ENCODE measurements at places on chromosomes 12 and 14. TPM values are rescaled to one million over a fixed set of nuclear protein-coding genes. Genes with fewer than 3 reads are reported as not detected.

Gene KRT2
- total RNA-seq, result not detected

Gene GCH1
- 15.2 TPM for total RNA-seq

Gene MIPOL1
- total RNA-seq, result 29.7 TPM

Gene CPM
- 2.7 TPM for total RNA-seq

Gene TRIP11
- 28.9 TPM for total RNA-seq

Gene EPYC
- not detected for total RNA-seq

Gene DAO
- total RNA-seq, result not detected

Gene CLEC12A
- total RNA-seq, result not detected

Gene CCDC198
- total RNA-seq, result not detected

Gene RBM19
- 23.6 TPM for total RNA-seq

Gene KIF5A
- 0.09 TPM for total RNA-seq

Gene KRT72
- total RNA-seq, result not detected

- DNase-seq, result peak; percentile 9
Observed at GRCh38 chr12:30134229-30134628, 350.5 kb upstream of the TMTC1 start.

- no peak for DNase-seq
Observed at GRCh38 chr14:88179716-88180115, 143.4 kb downstream of the KCNK10 start.

- no peak for DNase-seq
Observed at GRCh38 chr12:63480186-63480585, 188.1 kb downstream of the DPY19L2 start.

DNA sequence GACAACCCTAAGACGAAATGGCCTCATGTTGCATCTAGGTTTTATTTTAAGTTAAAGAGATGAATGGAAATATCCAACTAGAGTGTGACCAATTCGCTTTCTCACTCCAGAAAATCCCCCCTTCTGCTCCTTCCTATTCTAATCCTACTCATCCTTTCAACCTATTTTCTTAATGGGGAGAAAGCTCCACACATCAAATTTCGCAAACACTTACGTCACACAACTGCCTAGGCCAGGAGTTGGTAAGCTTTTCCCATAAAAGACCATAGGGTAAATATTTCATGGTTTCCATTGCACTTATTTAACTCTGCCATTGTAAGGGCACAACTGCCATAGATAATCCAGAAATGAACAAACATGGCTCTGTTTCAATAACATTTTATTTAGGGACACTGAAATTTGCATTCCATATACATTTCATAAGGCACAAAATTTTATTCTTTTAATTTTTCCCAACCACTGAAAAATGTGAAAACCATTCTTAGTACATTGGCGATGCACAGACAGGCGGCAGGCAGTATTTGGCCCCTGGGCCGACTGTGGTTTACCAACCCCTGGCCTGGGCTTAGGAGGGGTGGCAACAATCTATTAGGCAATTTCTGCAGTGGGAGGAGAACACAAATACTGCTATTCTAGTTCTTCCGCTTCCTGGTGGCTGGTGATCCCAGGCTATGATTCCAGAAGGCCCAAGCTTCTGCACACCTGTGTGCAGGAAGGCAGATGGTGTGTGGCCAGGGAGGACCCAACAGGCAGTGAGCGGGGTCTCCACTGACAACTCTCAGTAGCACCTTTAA is 67.2 kb upstream of the FOXN3 start:
- DNase-seq, result no peak

GRCh38 chr14:77980475-77981321 is 180.8 kb downstream of the ADCK1 start:
- DNase-seq, result no peak

- no peak for DNase-seq
Observed at GRCh38 chr12:106034316-106034715, 104.4 kb downstream of the NUAK1 start.

DNA sequence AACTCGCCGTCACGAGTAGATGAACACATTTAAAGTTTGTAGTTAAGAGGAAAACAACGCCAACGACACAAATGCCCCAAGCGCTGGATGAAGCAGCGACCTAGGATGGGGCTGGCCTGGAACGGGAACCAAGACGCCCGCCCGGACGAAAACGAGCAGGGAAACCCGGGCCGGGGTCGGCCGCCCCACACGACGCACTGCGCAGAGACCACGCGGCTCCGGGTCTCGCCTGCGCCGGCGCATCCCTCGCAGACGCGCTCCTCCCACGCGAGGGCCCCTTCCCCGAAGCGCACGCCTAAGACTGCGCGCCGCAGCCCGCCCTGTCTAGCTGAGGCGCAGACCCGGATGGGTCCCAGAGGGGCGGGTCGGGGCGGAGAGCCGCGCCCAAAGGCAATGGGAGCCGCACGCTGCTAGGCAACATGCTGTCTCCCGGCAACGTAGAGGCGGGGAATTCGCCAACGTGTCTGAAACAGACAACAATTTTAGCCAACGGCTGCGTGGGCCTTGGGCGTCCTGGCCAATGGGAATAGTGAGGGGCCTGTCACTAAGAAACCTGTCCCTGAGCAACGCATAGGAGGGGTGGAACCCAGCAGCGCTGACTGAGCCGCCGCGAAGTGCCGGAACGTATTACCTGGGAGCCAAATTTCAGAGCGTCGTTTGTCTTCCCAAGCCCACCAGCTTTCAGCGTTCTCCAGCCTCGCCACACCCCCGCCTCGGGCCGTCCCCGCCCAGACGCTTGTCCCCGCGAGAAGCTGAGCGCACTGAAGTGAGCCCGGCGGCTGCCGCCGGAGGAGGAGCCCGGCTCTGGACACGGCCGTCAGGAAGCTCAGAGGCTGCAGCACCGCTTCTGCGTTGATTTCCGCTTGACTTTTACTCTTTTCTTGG is 21.0 kb upstream of the CHFR start:
- DNase-seq, result peak; percentile 99

- DNase-seq, result no peak
Observed at GRCh38 chr14:64990296-64990695, 3.6 kb downstream of the FNTB start.

- DNase-seq, result no peak
Observed at GRCh38 chr12:3607039-3607720, 116.2 kb downstream of the PRMT8 start.

- no peak for DNase-seq
Observed at GRCh38 chr12:2834581-2835491, at the start of gene NRIP2. Gene NRIP2 (minus strand): TSS chr12:2835035. CDS start chr12:2834983, 52 bp downstream.

- peak; percentile 47 for DNase-seq
Observed at GRCh38 chr14:66624336-66624937, 116.5 kb downstream of the GPHN start.

- no peak for DNase-seq
Observed at GRCh38 chr14:51395361-51395849, 155.4 kb downstream of the TMX1 start.

DNA sequence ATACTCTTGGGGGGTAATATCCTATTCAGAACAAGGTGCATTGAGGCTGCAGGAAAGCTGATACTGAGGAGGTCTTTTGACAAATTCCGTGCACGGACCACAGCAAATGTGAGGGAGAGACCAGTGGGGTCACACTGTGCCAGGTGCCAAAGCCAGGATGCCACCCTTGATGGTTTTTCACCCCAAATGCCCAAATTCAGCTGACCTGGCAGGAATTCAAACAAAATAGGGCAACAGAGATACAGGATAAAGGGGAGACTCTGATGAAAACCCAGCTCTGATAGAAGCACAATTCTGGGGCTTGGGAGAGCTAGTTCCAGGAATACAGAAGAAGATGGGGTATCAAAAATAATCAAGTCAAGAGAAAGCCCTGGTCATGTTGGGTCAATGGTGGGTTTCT is 55.3 kb downstream of the SLC8A3 start:
- DNase-seq, result no peak

GRCh38 chr12:28497889-28498411 is 307.7 kb downstream of the CCDC91 start:
- DNase-seq, result no peak

GRCh38 chr14:100652744-100653143 is 65.5 kb upstream of the BEGAIN start:
- DNase-seq, result no peak

DNA sequence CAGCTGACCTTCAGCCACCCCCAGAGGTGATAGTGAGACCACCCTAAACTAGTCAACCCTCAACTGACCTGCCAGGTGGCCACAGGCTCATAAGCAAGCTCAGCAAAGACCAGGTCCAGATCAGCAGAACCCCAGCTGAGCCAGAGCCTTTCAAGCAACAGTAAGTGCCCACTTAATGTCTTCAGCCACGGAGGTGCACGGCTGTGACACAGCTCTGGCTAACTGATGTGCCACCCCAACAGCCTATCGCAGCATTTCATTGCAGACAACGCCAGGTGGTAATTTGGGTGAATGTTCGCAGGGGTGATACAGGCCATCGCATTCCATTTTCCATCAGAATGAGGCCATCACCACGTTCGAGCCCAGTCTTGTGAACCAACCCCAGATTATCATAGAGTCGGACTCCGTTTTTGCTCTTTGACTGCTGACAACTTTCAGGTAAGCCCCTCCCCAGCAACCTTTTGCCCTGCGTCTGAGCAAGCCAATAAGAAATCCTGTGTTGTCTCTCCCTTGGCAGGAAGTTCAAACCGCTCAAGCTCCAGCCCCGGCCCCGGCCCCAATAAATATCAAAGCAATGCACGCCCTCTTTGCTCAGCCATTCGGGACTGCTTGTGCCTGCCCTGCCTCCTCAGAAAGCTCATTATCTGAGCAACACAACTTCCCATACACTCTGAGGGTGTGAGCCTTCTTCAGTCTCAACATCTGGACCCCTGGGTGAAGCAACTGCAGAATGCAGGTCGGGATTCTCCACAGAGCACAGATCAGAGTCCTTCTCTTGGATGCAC is 44.4 kb downstream of the JAG2 start:
- no peak for DNase-seq

- no peak for DNase-seq
Observed at GRCh38 chr12:46209914-46210872, 58.6 kb downstream of the SLC38A1 start.

GRCh38 chr12:32754111-32754510 is 1.6 kb downstream of the YARS2 start:
- DNase-seq, result no peak

DNA sequence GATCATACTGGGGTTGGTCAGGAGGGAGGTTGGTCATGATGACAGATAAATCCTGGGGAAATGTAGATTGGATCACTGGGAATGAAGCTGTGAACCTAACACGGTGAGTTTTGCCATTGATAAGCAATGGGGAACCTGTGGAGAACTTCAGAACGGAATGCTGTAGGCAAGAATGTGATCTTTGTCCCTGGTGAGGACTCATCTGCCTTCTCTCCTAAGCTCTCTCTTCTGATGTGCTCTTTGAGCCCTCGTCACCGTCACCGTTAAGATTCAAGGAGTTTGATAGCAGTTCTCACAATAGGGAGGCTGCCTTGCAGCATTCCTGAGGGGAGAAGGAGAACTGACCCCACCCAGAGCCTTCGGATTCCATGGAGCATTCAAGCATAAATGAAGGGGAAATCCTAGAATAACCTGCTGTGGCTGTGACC is 217.6 kb downstream of the ANO6 start:
- no peak for DNase-seq

- DNase-seq, result no peak
Observed at GRCh38 chr14:60114881-60115280, 23.2 kb downstream of the PCNX4 start.

- no peak for DNase-seq
Observed at GRCh38 chr14:64708148-64709004, 4.2 kb downstream of the PLEKHG3 start.

GRCh38 chr12:112761366-112761986 is 30.1 kb upstream of the RPH3A start:
- no peak for DNase-seq

DNA sequence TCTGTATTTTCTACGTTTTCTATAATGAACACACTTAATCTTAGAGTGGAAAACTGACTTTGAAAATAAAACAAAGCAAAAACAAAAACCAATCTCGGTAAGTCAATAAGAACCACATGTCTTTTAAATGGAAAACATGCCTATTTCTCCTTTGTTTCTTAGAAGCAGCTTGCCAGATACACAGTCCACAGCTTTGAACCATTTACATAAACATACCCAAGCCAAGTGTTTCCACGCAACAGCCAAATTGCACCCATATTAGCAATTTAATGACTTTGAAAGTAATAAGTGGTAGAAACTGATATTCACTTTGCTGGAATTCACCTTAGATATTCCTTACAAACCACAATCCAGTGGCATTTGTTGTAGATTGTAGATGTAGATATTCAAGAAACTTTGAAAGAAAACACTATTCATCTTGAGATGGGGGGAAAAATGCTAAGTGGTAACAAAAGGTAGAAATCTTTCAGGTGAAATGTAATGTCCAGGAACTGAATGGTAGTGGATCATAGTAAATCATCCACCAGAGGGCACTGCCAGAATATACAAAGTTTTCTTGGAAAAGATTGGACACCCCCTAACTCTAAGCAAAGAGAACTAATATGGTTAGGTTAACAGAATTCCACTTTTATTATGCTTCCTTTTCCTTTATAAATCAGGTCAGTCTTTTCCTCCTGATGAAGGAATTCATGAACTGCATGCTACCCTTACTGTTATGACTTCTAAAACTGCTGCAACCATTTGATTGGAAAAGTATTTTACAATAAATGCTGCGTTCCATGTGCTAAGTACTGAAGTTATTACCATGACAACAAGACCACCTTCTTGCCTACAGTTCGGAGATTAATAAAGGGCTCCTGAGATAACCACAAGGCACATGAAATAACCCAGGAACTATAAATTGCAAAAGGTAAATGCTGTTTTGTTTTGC is 69.8 kb downstream of the RERG start:
- no peak for DNase-seq

- DNase-seq, result no peak
Observed at GRCh38 chr14:78721756-78722480, 551.7 kb downstream of the NRXN3 start.

GRCh38 chr14:94568186-94568585 is 6.9 kb downstream of the SERPINA4 start:
- DNase-seq, result no peak

DNA sequence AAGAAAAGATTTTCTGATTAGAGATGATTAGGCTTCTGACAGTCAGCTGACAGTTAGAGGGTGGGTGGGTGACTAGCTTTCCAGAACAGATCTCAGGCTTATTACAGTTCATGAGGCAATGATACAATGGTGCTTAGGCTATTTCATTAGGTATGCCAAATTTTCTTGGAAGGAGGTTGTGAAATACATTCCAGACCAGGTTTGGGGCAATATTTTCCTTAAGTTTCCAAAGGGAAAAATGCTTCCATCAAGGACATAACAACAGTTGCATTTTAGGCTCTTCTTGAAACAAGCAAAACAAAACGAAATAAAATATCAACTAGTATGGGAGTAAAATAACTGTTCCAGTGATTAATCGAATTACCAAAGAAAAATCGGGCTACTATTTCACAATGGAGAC is 59.3 kb upstream of the CNTN1 start:
- no peak for DNase-seq

GRCh38 chr12:104974626-104975290 is 11.4 kb upstream of the NOPCHAP1 start:
- DNase-seq, result no peak
